CD4-positive, alpha-beta T cell treated with Interleukin-4 for 1 hour (primary cell): ENCODE measurements at places on chromosomes 3 and 15.

DNA sequence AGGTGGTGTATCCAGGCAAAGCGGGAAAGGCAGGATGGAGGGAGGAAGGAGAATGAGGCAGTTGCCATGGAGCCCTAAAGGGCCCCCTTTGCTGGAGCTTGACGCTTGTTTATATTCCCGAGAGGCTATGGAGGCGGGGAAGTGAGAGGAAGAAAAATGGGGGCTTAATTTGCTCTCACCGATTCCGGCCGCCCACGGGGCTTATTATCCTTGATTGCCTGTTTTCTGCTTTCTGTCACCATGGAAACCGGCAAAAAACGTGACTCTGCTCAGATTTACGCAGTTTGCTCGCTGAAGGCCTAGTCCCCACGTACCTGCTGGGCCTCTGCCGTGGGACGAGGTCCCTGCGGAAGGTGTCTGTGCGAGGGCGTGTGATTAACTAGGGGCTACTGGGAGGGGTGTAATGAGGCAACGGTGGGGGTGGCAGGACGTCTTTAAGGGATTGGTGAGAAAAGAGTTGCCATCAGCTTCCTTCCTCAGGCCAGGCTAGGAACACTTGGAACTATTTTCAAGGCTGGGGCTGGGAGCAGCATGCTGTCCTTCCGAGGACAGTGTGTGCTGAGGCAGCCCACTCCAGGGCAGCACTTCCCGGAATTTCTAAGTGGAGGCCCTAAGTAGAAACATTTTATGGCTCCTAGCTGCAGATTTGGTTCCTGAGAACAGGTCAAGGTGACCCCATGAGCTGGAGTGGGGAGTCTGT, 110.8 kb upstream of the NDN start:
- DNase-seq: no peak

- DNase-seq: no peak
These were observed 71.5 kb downstream of the TJP1 start for GRCh38 chr15:29750754-29751153.

DNA sequence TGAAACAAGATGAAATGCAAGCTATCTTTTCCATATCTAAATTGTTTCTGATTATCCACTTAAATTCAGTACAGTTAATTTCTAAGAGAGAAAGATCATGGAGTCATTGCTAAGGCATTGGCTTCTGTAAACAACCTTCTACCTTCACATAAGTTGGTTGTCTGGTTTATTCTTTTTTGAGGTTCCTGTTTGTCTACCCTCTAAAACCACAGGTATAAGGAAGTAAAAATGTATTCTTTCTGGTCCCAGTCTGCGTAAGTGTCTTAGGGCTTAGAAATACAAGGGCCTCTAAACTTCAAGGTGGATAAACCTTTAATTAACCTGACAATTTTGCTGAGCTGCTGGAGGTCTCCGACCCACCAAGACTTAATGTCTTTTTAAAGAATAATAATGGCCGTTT, 3.6 kb upstream of the ATOSA start:
- DNase-seq: no peak

DNA sequence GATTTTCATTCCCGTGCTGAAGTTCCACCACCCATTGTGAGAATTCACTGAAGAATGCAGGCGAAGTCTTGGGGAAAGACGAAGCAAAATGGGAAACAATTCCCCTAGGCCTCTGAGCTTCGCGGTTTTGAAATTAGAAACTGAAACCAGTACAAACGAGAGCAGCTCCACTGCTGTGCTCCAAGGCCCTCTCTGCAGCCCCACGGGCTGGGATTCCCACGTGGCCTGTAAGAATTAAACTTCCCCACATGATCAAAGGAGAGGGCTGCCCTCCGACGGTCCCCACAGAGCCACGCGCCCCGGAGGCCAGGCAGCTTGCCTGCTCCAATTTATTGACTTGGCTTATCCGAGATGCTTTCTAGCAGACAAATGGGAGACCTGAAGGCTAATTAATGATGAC, 144.0 kb downstream of the GREM1 start:
- no peak for DNase-seq

DNA sequence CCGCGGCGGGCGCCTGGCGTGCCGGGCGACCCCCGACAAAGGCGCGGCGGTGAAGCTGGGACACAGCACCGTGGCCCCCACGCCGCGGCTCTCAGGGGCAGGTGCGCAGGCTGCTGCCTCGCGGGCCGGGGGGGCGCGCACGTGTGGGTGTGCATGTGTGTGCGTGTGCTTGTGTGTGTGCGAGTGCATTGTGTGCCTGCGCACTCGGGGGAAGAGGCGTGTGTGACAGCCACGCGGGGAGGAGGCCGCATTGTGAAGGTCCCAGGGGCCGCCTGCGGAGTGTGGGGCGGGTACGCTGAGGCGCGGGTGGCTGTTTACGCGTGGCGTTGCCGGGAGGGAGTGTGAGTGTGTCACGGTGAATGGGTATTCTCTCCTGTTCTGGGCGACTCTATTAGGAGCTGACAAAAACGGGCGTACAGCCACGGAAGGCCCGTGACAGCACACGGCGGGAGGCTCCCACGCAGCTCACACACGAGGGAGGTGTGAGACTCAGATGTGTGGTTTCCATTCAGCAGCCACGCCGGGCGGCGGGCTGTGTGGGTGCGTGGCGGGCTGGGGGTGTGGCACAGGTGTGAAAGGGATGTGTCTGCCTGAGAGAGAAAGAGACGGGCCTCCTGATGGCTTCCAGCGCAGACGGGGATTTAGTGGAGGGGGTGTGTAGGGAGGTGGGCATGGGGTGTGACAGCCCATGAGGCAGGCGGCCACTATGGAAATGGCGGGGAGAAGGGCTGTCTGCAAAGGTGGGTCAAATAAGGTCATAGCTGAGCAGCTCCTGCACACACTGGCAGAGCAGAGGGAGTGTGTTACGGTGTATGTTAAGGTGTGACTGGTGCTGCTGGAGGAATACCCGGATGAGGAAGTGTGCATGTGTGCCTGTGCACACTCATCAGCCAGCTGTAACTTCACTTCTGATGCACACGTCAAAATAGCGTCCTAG, 750 bp downstream of the PODXL2 start:
- peak; percentile 43 for DNase-seq

DNA sequence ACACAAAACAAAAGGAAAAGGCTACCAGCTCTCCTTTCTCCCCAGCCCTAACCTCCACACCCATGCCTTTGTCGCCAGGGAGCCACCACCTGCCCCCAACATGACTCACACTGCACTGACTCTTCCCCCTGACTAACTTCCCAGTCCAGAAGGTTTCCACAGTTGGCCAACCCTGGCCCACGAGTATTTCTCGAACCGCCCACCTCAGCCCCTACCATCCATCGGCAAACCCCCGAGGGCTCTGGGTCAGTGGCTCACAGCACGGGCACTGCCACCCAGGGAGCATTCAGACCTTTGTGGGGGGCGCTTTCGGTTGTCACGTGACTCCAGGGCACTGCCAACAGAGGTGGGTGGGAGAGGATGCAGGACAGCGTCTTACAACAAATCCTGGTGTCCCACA, 152.3 kb downstream of the LRRC28 start:
- DNase-seq: no peak

DNA sequence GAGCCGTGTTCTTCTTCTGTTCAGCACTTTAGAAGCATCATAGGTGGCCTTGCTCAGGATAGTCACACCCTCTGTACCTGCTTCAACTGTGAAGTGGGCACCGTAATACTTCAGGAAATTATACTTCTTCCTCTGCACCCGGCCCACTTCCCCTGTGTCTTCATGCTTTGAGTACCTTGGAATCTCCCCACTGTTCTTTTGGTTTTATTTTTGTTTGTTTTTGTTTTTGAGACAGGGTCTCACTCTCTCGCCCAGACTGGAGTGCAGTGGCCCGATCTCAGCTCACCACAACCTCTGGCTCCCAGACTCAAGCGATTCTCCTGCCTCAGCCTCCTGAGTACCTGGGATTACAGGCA, 1.7 kb downstream of the P2RY14 start:
- DNase-seq: peak; percentile 76

DNA sequence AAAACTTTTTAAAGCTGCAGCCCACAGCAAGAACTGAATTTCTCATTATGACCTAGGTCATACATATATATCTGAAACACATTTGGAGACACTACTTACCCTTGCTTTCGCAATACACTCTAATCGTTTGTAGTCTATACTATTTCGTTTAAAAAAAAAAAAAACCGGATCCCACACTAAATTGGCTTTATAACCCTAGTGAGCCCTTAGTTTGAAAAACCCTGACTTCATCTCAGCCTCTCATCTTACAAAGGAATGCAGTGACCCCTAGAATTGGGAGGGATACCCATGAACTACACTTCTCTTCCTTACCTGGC, 4.2 kb downstream of the RARRES1 start:
- no peak for DNase-seq

DNA sequence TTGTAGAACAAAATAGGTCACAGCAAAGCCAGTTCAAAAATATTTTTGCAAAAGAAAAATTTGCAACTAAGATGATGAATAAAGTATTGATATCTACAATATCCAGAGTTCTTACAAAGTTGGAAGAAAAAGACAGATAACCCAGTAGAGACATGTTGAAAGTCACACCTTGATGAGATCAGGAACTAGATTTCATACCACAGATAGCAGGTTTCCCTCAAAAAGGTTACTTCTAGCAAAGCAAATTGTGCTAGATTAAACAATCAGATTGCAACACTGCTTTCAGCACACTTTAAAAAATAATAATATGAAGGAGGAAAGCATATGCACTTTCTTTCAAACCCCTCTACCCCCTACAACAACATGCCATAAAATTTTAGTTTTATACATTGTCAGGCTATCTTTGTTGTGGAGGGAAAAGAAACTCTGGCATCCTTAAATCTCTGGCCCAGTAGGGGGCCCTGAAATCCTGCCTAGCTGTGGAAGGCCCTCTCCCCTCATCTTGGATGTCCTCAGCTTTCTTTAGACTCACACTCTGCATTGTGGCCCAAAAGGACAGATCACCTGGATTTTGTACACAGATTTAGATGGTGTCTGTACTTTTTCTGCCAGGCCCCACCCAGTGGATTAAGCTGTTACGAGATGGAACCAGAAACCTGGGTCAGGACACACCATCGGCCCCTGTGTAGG, 50.9 kb downstream of the CCR3 start:
- DNase-seq: no peak
